ENCODE measurements at places on chromosomes 1 and 21.

GRCh38 chr1:18299441-18300338 is 181.0 kb upstream of the KLHDC7A start:
- DNase-seq = no peak

DNA sequence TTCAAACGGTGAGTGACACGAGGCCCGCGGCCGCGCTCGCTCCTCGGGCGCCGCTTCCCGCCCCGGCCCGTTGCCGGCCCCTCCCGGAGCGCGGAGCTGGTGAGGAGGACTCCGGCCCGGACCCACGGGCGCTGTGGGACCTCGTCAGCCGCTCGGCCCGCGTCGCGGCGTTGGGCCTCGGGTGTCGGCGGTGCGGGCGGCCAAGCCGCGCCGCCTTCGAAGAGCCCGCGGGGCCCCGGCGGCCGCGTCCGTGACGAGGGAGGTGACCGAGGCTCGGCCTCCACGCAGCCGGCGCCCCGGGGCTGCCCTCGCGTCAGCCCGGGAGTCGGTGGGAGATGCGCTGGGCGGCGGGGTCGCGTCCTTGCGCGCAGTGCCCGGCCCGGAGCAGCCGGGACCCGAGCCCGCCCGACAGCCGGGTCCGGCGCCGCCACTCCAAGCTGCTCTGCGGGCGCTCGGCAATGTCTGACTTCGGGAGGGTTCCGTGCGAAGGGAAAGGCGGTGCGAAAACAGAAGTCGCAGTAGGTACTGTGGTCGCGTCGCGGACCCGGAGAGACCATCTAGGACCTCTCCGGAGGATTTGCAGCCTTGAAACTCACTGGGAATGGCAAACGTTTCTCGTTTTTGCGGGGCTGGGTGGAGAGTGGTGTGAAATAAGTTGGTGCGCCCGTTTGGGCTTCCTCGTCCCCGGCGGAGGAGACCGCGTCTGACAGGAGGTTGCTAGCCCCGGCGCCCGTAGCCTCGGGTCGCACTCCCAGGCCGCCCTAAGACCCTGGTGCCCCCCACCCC is 829 bp downstream of the SPEN start:
- no peak for DNase-seq

DNA sequence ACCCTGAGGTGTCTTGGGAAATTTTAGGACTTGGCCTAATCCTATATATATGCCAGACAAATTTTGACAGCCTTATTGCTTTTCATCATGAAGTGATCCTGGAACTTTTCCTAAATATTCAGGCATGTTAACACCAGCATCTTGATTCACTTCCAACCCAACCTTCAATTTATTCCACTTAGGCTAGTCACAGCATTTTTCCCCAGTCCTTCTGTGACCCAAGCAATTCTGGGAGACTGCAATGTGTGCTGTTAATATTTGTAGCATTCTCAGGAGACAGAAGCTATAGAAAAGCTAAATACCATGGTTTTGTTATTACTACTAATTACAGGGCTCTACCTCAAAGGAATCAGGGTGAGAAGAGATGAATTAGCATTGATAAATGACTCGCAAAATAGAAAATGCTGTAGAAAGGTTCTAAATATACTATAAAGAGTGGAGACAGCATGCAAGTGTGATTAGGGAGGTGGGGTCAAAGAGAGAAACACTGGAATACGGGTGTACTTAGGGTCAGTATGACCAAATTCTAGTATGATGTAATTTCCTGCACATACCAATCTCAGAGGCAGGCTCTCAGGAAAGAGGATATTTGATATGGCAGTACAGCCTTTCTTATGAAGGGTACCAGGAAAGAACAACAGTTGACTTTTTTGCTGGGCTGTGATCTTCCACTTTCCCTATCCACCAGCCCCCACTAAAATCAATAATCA is 29.1 kb downstream of the PRRX1 start:
- DNase-seq = no peak

DNA sequence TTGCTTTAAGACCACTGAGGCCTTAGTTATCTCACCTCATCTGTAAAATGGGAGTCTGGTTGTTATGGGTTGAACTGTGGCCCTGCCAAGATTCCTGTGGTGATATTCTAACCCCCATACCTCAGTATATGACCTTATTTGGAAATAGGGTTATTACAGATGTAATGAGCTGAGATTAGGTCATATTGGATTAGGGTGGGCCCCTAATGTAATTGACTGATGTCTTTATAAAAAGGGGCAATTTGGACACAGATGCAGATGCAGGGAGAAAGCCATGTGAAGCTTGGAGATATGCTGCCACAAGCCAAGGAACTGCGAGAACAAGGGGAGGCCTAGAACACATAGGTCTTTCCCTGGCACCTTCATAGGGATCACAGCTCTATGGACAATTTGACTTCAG is 3.9 kb downstream of the C1orf87 start:
- no peak for DNase-seq

DNA sequence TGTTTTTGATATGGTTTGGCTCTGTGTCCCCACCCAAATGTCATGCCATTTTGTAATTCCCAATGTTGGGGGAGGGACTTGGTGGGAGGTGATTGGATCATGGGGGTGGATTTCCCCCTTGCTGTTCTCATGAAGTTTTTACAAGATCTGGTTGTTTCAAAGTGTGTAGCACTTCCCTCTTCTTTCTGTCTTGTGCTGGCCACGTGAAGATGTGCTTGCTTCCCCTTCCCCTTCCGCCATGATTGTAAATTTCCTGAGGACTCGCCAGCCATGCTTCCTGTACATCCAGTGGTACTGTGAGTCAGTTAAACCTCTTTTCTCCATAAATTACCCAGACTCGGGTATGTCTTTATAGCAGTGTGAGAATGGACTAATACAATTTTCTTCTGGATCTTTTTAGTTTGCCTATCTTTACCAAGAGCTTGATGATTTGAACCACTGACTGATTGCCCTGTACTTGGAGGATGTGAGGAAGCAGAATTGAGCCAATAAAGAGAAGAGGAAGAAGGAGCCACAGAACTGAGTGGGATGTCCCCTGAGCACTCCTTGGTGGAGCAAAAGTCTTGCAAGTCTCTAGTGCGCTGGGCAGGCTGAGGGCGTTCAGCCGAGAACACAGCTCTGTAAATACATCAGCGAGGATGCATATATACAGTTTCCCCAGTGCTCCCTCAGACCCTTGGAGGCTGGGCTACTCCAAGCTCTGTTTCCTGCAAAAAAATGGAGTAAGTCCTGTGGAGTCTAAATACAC is 102.6 kb downstream of the CYYR1 start:
- no peak for DNase-seq

GRCh38 chr1:59976194-59977074 is 49.9 kb upstream of the CYP2J2 start:
- DNase-seq = peak; percentile 15

- no peak for DNase-seq
These were observed 156.0 kb downstream of the SLC45A1 start for GRCh38 chr1:8473891-8474300.

- DNase-seq = no peak
These were observed 9.8 kb upstream of the PHTF1 start for GRCh38 chr1:113768916-113769600.

GRCh38 chr1:90386899-90387720 is 330.0 kb downstream of the BARHL2 start:
- DNase-seq = no peak

DNA sequence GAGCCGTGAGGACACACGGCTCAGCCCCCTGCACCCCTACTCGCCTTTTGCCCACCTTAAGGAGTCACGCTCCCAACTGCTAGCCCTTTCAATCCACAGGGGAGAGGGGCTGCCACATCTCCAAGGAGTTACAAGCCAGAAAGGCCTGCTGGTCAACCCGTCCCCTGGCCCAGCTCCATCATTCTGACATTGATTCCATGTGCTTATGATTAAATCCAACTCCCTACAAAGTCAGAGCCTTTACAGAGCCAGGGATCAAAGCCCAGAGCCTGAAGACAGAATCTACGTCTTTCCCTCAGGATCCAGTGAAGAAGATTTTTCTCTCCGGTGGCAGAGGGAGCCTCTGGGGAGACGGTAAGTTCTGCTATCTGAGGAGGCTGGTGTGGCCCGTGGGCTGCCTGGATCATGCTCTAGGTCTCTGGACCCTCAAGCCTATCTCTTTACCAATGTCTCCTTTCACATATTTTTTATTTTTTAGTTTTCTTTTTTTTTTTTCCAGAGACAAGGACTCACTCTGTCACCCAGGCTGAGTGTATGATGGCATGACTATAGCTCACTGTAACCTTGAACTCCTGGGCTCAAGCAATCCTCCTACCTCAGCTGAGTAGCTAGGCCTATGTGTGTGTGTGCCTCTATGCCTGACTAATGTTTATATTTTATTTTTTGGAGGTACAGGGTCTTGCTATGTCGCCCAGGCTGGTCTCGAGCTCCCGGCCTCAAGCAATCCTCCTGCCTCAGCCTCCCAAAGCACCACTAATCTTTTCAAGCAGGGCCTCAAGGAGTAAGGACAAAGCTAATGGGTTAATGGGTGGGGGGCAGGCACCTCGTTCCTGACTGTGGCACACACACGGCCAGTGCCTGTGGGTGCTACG is 61.3 kb downstream of the SLC66A1 start:
- DNase-seq = no peak

- peak; percentile 28 for DNase-seq
These were observed at the start of gene HPCAL4 for GRCh38 chr1:39691383-39692151. HPCAL4 (minus strand) TSS chr1:39691433; CDS start chr1:39684603, 6,830 bp downstream.

GRCh38 chr1:37255136-37255795 is 219.1 kb upstream of the ZC3H12A start:
- DNase-seq = no peak

- DNase-seq = no peak
These were observed 229.1 kb downstream of the KCNJ6 start for GRCh38 chr21:37686991-37687810.
